Cardiac muscle cell (in vitro differentiated cells and primary cell): ENCODE measurements at places on chromosomes 13 and 19. TPM values are rescaled to one million over a fixed set of nuclear protein-coding genes. Genes with fewer than 3 reads are reported as not detected.

CATSPERD gene
- total RNA-seq: 0.11 TPM in 1 of 2 replicates, not detected in the other

ZNF253 gene
- total RNA-seq: 16.9 and 19.2 TPM in 2 replicates

TRPC4 gene
- 0.09 and 0.28 TPM in 2 replicates for total RNA-seq

ARRDC5 gene
- total RNA-seq: not detected in 2 replicates

AP3D1 gene
- total RNA-seq: 118 and 125 TPM in 2 replicates

INSR gene
- total RNA-seq: 27.8 and 34.9 TPM in 2 replicates

DNA sequence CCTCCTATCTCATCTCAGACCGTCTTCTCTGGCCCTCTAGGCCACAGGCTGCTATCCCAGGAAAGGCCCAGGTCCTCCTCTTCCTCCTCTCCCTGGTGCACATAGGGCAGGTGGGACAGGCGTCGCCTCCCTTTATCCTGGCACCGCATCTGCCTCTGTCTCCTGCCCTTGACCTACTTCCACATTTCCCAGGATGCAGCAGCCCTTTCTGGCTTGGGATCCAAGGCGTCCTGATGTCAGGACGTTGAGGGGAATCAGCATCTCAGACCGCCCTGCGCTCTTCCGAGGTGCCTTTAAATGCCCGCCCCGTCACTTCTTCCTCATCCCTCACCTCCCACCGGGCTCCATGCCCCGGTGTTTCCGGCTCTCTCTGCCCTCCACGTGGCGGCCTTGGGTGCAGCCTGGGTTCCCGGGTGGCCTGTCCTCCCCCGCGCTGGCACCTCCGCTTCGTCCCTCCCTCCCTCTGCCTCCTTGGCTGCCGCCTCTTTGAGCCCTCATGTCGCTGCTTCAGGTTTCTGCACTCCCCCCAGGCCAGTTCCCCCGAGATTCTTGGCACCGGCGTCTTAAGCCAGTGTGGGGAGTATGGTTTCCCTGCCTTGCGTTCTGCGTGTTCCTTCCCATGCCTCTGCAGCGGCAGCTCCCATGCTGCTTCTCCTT is 66.3 kb downstream of the KDM4B start:
- no peaks in the 10 kb centered on the region for H3K27me3 ChIP-seq
- peaks cover 29% of the 10 kb centered on the region for H3K4me1 ChIP-seq
- H3K4me3 ChIP-seq: no peak overlapping the region
- H3K27ac ChIP-seq: no peak overlapping the region

DNA sequence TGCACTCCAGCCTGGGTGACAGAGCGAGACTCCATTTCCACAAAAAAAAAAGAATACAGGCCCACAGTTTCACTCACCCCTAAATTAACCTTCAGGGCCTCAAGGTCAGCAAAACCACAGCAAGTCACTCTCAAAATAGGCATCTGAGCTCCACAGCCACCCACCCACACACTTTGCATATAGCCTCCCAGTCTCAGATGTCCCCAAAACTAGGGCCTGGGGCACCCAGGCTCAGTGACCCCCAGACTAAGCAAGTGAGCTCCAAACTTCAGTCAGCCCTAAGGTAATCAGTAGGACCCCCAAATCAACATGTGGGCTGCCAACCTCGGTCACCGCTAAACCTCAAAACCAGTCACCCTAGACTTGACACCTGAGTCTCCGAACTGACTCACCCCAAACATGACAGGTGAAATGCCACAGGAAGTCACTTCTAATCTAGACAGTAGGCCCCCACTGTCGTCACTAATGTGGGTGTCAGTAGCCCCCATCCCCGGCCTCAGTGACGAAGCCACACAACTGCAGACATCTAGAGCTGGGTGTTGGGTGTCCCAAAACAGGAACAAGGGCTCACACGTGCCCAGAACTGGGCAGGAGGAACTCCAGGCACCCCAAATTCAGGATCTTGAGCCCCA is 13.9 kb downstream of the RABAC1 start:
- H3K36me3 ChIP-seq: no peaks in the 10 kb centered on the region
- no peaks in the 10 kb centered on the region for H3K4me1 ChIP-seq
- H3K4me3 ChIP-seq: no peak overlapping the region
- H3K27me3 ChIP-seq: peaks cover 17% of the 10 kb centered on the region
- H3K27ac ChIP-seq: no peak overlapping the region

GRCh38 chr13:110888390-110888789 is 26.5 kb downstream of the ANKRD10 start:
- peak overlapping the region; percentile 59 for H3K27ac ChIP-seq
- no peak for DNase-seq
- no peaks in the 10 kb centered on the region for H3K4me1 ChIP-seq

DNA sequence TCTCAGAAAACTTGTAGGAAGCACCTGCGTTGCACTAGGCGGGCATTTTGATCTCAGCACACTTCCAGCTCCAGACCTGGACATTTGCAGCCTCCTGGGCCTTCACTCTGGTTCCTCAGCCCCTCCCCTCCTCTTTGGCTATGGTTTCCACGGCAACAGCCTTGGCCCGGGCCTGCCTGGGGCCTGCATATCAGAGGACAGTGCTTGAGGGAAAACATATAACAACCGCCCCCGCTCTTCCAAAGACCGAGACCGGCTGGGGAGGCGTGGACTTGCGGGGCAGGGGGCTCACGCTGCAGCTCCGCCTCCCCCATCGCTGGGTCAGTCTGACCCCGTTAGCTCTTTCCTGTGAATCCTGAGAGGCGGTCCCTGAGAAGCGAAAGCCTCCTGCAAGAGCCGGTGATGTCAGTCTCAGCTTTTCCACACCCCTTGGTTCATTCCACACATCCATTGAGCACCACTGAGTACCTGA is 125.7 kb upstream of the PEG3 start:
- no peak overlapping the region for H3K27ac ChIP-seq
- H3K36me3 ChIP-seq: no peaks in the 10 kb centered on the region
- no peak for DNase-seq
- no peaks in the 10 kb centered on the region for H3K27me3 ChIP-seq
- H3K4me3 ChIP-seq: no peak overlapping the region

- H3K36me3 ChIP-seq: no peaks in the 10 kb centered on the region
- no peak overlapping the region for H3K4me3 ChIP-seq
- DNase-seq: no peak
- no peak overlapping the region for H3K27ac ChIP-seq
- H3K4me1 ChIP-seq: no peaks in the 10 kb centered on the region
- no peaks in the 10 kb centered on the region for H3K27me3 ChIP-seq
Observed at GRCh38 chr19:9183000-9183399, 4.2 kb downstream of the OR7D2 start.

DNA sequence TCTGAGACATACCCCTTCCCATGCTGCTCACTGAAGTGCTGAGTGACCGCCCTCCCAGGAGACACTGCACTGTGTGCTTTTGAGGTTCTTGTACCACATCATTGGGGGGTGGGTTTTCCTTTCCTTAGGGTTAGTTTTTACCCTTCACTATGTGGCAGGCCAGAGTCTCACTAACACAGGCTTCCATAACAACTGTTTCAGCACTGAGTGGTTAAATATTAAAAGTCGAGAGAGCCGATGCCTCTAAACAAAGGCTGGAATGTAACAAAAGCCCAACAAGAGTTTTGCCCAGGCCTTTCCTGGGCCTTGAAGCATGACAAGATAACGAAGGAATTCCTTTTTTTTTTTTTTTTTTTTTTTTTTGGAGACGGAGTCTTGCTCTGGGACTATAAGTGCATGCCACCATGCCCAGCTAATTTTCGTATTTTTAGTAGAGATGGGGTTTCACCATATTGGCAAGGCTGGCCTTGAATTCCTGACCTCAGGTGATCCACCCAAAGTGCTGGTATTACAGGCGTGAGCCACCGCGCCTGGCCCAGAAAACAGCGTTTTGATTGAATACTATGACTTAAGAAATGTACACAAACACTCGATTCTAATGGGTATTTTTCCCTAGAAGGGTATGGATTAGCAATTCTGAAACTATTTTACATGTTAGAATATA is 46.5 kb downstream of the ZNF823 start:
- H3K4me3 ChIP-seq: no peak overlapping the region
- no peaks in the 10 kb centered on the region for H3K4me1 ChIP-seq
- no peaks in the 10 kb centered on the region for H3K27me3 ChIP-seq
- DNase-seq: no peak
- H3K27ac ChIP-seq: no peak overlapping the region

- no peak overlapping the region for H3K4me3 ChIP-seq
- H3K27me3 ChIP-seq: no peaks in the 10 kb centered on the region
- H3K4me1 ChIP-seq: no peaks in the 10 kb centered on the region
Observed at GRCh38 chr13:106911020-106911419, 343.1 kb upstream of the ARGLU1 start.

GRCh38 chr13:35499676-35500075 is 23.2 kb upstream of the MAB21L1 start:
- H3K27me3 ChIP-seq: peaks cover 51% of the 10 kb centered on the region
- H3K27ac ChIP-seq: no peak overlapping the region
- DNase-seq: no peak
- no peaks in the 10 kb centered on the region for H3K36me3 ChIP-seq
- no peak overlapping the region for H3K4me3 ChIP-seq

DNA sequence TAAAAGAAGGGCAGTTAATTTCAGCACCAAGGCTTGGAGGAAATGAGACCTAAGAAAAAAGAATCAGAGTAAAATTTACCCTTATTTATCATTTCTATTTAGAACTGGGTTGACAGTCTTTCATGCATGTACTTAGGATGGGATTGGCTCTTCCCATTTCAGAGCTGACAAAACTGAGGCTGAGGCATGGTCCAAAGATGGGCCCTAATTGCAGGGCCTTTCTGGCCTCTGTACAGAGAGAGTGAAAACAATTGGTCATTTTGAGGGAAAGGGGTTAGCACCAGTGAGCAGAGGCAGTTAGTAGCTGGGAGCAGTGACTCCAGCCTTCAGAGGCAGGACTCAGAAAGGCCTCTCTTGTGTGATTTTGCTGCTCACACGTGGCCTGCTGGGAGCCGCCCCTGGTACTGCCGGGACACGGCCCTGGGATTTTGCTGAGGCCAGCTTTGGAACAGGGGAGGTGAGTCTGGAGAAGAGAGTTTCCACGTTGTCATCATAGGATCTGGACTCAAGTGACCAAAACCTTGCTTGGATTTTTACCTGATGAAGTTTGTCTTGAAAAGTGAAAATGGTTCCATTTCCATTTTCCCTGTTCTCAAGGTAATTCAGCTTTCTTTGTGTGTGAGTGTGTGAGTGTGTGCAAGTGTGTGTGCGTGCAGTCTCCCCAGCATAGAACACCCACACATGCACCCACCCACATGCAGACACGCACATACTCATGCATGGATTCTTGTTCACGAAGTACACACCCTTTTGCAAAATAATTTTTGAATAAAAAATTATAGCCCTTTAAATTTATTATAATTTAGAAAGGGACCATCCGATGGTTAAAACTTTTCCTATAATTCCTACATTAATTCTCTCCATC is at the start of gene ZNF536:
Gene ZNF536, plus strand, starts transcription at position 425 of the 865 bp plus-strand sequence. CDS start 71,179 bp downstream, outside the sequence.
- no peak within 1 kb of the TSS for H3K27ac ChIP-seq
- DNase-seq: no peak
- no peaks in the 10 kb centered on the region for H3K36me3 ChIP-seq
- no peaks in the 10 kb centered on the region for H3K4me1 ChIP-seq
- no peak within 1 kb of the TSS for H3K4me3 ChIP-seq

DNA sequence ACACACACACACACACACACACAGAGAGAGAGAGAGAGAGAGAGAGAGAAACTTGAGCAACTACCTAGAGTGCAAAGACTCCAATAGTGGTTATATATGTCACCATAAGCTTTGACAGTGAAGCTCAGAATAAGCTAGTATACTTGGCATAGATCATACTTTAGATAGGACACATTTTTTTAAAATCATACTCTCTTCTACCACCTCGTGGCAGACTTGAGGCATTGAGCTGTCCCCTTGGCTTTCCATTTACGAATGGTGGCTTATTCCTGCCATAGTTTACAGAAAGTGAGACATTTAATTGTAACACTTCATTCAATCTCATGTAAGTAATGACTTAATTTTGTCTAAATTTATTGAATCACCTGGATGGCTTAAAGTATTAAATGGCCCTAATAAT is 108.2 kb downstream of the EDNRB start:
- H3K36me3 ChIP-seq: no peaks in the 10 kb centered on the region
- no peaks in the 10 kb centered on the region for H3K27me3 ChIP-seq
- peaks cover 5% of the 10 kb centered on the region for H3K4me1 ChIP-seq
- no peak overlapping the region for H3K4me3 ChIP-seq

GRCh38 chr13:24087605-24088225 is 72.8 kb upstream of the SPATA13 start:
- no peaks in the 10 kb centered on the region for H3K36me3 ChIP-seq
- no peaks in the 10 kb centered on the region for H3K27me3 ChIP-seq
- peak overlapping the region; percentile 70 for H3K27ac ChIP-seq
- H3K4me3 ChIP-seq: no peak overlapping the region
- peak; percentile 42 for DNase-seq
- H3K4me1 ChIP-seq: peaks cover 27% of the 10 kb centered on the region

DNA sequence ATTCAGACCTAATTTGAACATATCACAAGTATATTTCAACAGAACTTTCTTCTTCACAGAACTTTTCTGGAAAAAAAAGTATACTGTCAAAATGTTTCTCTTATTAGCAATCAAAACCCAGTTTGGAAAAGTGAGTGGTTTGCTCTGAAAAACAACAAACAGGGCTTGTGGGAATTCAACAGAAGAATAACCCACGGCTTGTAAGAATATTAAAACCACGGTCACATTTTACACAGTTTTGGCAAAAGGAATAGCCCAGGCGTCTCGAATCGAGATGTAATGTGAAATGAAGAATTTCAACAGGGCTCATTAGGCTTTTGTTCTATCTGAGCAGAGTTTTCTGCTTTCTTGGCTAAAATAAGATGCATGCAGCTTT is 70.7 kb downstream of the COL4A2 start:
- no peak for DNase-seq
- no peaks in the 10 kb centered on the region for H3K27me3 ChIP-seq
- H3K36me3 ChIP-seq: no peaks in the 10 kb centered on the region
- peaks cover 17% of the 10 kb centered on the region for H3K4me1 ChIP-seq

DNA sequence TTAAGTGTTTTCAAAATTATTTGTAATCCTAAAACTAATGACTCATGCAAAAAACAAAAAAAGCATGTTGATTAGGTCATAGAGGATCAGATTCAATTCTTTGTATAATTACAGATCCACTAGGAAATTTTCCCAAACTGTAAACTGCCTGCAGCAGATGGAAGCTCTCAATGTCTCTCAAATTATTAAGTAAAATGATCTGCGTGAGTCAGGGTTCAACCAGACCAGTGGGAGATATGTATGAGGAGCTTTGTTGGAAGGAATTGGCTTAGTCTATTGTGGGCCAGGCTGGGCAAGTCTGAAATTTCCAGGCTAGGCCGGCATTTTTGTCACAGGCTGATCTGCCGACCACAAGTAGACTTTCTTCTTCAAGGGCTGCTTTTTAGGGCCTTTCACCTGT is 14.4 kb upstream of the SACS start:
- H3K27me3 ChIP-seq: no peaks in the 10 kb centered on the region
- H3K27ac ChIP-seq: no peak overlapping the region
- H3K4me1 ChIP-seq: no peaks in the 10 kb centered on the region
- no peak for DNase-seq

DNA sequence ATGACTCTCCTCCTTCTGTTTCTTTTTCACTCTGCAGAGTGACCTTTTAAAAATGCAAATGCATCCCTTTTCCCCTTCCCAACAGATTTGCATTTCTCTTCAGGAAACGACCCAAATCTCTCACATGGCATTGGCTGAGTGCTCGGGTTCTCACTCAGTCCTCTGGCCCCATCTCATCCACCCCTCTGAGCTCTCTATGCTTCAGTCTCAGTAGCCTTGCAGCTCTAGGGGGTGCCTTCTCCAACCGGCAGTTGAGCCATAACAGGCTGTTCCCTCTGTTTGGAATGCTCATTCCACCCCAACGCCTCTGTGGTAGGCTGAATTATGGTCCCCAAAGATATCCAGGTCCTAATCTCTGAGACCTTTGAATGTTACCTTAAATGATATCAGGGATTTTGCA is 78.2 kb downstream of the AKAP11 start:
- no peaks in the 10 kb centered on the region for H3K36me3 ChIP-seq
- no peak for DNase-seq
- no peak overlapping the region for H3K27ac ChIP-seq
- H3K4me3 ChIP-seq: no peak overlapping the region
- peaks cover 11% of the 10 kb centered on the region for H3K4me1 ChIP-seq
- no peaks in the 10 kb centered on the region for H3K27me3 ChIP-seq

- H3K36me3 ChIP-seq: no peaks in the 10 kb centered on the region
- no peak for DNase-seq
- H3K4me3 ChIP-seq: no peak overlapping the region
- no peak overlapping the region for H3K27ac ChIP-seq
Observed at GRCh38 chr13:109998684-109999533, 212.5 kb upstream of the IRS2 start.
